Hematopoietic multipotent progenitor cell treated with erythropoietin and hydrocortisone succinate and interleukin-3 and kit ligand, for 8 days (in vitro differentiated cells): ENCODE measurements at places on chromosomes 12 and 14.
A peak's percentile ranks its signal among the peaks of the same experiment; 100 is the strongest.

DNA sequence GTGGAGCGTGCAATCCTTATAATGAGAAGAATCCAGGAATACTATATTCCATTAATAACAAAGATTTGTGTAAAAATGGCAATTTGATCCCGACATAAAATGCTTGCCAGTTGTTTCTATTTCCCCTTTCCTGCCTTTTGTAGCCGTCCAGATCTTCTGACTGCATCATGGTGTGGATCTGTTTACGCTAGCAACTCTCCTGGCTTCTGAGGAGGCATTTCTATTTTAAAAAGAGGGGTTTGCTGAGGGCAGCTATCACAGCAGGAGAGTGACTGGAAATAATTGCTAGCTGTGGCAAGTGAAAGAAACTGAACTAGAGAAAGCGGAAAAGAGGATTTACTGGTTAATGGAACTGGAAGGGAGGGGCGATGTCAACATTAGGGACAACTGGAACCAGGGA is 145.6 kb downstream of the ATP23 start:
- DNase-seq: no peak

- DNase-seq: peak; percentile 38
These were observed 214.7 kb downstream of the PHLDA1 start for GRCh38 chr12:75816897-75817296.

DNA sequence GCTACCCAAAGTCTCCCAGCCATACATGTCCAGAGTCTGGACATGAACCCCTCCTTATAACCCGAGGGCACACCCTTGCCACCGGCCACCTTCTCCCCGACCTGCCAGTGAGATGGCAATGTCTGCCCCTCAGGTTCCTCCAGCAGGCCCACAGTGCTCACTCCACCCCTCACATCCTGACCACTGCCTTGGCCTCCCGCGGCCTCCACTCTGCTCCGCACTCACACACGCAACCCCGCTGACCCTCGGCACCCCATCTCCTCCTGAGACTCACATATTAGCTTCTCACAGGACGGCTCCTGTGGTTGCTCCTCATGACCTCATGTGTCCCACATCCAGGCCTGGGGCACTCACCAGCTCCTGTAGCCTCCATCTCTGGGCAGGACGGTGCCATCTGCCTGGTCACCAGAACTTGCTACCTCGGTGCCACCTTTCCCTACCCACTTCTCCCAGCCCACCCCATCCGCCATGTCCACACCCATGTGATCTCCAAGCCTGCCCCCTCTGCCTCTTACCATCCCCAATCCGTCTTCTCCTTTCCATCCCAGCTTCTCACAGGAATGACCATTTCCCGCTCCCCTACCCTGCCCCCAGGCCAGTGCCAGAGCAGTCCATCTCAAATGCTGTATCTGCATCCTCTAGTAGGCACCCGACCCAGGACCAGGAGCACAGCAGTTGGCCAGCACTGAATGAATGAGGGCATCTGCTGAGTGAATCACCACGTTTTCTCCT is 198.6 kb upstream of the DIO3 start:
- DNase-seq: no peak

DNA sequence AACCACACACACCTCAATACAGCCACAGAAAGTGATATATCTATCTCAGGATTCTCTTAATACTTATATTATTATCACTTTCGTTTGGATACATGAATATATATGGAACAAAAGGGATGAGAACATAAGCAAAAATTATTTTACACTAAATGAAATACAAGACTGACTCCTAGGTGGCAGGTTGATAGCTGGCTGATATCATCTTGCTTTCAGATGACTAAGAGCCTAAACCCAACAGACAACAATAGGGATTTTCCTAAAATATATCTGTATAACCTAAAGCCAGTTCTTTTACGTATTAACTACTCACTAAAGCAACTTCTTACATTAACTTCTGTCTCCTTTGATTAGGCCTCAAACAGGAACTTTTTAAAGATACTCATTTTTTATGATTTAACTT is 65.1 kb downstream of the BAZ1A start:
- DNase-seq: no peak

- DNase-seq: no peak
These were observed 1755.7 kb upstream of the SEL1L start for GRCh38 chr14:83289390-83289789.

DNA sequence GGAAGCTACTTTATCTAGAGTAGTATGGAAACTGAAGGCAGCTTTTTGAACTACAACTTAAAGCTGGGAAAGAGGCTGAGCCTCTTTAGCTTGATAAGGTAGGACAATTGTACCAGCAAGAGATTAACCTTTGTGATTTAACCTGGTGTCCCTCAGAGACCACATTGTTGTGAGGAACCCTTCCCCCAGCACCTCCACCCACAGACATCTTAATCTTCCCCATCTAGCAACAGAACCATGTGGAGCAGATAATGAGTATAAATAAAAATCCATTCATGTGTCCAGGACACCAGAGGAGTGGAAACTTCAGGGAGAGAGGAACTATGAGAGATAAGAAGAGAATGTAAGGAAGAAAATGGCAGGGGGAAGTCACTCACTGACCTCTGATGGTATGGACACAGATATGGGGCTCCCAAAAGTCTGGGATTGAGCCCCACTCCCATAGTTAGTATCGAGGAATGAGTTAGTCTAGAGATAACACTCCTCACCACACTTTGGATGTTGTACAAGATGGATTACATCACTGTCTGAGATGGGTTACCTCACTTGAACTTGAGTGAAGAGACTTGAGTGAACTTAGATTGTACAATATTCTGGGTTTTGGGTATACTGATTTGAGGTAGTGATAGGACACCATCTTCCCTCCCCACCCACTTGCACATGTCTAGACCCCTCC is 33.9 kb upstream of the SLC38A2 start:
- DNase-seq: no peak

DNA sequence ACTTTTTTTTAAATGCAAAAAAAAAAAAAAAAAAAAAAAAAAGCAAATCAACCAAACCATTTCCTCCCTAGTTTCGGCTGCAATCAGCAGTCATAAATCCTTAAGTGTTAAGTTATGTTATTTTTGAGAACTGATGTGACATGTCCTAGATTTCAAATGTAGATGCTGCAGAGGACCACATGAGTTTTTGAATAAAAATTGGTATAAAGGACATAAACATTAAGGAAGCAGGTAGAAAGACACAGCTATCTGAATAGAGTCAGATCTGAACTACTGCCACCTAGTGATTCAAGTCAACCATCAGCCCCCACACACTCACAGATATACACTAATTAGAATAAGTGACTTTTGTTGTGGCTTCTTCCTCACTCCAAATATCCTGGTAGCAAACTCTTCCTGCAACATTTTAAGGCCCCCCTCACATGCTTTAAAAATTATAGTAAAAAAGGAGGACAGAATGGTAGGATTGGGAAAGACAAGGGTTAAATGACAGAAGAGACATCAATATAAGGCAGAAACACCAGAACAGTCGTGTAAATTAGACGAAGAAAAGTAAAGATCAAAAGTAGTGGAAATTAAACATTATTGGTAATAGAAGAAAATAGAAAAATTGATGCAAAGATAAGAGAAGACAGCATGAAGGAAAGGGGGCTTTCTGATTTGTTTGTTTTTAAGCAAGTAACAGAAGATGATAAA is 394.5 kb upstream of the ATP2B1 start:
- peak; percentile 42 for DNase-seq

DNA sequence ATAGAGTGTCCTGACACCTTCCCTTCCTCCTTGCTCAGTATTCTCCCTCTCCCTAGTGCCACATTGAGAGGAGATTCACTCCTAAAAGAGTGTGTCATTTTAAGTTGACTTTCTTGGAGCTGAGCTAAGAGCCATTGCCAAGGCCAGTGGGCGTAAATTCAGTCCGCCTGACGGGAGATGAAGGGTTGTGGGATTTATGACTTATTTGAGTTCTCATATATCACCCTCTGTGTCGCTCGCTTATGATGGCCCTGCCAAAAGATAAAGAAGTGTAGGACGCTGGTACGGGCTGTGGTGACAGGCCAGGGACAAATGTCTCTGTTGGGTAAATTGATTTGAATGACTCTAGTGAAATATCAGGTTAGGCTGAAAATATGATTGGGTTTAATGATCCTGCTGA is 867.4 kb downstream of the NRXN3 start:
- DNase-seq: no peak

GRCh38 chr14:30638926-30639325 is 16.8 kb downstream of the SCFD1 start:
- no peak for DNase-seq
